HAP-1 (cell line): ENCODE measurements at places on chromosomes 11 and 22.

GRCh38 chr11:67656278-67656922 is 5.9 kb upstream of the ACY3 start:
- DNase-seq = no peak

GRCh38 chr11:105466582-105467228 is 143.2 kb upstream of the GRIA4 start:
- no peak for DNase-seq

GRCh38 chr11:4194889-4195288 is 100.3 kb downstream of the RRM1 start:
- no peak for DNase-seq

DNA sequence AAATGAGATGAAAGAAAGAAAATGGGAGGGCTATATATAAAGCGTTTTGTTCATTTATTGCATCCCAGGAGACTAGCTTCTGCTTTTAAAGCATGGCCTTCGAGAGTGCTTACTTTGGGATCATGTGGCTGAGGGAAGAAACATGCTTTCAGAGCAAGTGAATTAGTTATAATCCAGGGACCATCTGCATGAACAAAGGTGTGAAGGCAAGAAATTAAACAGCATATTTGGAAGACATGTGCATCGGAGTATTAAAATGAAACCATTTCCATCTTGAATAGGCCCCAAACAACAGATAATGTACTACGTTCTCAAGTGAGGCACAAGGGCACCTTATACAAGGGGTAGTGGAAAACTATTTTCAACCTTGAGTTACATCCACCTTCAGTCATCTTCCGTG is 51.4 kb downstream of the ZBTB44 start:
- DNase-seq = no peak

- no peak for DNase-seq
These were observed 27.9 kb upstream of the FZD4 start for GRCh38 chr11:86983021-86983488.

GRCh38 chr11:74019860-74020259 is 11.0 kb upstream of the UCP3 start:
- no peak for DNase-seq

GRCh38 chr11:32307471-32307870 is 127.9 kb downstream of the WT1 start:
- no peak for DNase-seq

DNA sequence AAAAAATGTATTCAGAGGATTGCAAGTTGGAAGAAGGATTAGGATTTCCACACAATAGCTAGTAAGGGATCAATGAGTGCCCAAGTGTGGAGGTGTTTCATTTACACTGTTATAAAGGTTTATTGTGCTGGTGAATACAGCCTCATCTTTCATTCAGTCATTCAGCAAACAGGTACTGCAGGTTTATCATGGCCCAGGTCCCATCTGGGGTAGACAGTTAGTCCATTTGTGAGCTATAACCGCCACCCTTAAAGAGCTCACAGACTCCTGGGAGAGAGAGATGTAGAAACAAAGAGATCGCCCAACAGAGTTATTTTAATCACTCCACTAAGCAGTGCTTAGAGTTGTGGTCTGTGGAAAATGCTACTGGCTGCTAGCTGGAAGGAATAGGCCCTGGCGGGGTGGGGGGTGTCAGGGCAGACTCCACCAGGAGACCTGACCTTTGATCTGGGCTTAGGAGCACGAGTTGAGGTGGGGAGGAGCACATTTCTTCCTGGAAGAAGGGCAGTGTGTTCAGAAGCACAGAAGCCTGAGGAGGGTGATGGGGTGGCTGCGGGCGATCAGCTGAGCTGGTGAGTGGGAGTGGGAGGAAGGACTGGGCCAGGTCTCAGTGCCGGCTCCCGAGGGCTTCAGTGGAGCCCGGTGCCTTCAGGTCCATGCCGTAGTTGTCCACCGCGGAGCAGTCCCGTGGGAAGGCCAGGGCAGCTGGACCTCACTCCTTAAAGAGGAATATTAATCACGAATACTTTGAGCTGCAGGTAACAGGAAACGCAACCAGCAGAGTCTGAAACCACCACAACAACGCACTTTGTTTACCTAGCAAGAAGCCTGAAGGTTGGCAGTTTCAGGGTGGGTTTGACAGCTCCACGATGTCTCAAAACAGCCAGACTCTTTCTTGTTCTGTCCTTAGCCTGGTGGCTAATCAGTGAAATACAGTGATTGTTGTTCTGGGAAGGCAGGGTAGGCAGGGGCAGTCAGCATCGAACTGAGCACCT is 11.2 kb downstream of the TOM1 start:
- no peak for DNase-seq
